Left hindlimb (tissue), 1 donor: ENCODE measurements at places on chromosomes 2 and 18.

DNA sequence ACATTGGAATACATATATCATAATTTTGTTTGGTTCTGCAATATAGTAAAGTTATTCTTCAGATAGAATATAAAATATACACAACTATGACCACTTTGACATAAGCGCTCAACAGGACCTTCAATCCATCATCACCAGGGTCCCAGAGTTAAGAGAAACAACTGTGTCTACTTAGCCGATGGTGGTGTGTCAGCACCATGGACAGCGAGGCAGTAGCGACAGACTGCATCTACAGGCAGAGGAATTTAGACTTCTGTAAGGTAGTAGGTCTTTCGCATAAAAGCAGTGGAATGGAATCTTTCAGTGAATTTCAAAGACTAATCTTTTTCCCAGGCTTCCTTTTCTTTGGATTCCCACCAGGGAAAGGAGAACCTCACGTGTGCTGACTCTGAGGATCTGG is 20.5 kb upstream of the LRPPRC start:
- peak; percentile 67 for DNase-seq

DNA sequence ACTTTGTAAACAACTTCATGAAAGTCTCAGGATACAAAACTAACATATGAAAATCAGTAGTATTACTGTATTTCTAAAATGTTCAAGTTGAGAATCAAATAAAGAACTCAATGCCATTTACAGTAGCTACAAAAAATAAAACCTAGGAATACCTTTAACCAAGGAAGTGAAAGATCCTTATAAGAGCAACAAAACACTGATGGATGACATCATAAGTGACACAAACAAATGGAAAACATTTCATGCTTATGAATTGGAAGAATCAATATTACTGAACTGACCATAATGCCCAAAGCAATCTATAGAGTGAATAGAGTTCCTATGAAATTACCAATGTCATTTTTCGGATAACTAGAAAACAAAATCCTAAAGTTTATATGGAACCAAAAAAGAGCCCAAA is 1038.1 kb downstream of the SUCLG1 start:
- no peak for DNase-seq

DNA sequence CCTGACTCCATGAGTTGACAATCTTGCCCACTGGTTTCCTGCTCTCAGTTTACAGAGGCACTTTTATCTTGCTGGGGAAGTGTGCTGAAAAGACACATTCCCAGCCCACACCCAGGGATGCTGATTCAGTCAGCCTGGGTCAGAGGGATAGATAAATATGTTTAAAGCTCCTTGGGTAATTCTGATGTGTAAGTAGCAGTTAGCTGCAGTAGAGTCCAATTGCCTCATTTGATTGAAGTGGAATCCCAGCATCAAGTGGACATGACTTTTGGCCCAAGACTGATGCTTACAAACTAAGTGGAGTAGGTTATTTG is 29.4 kb downstream of the PSD4 start:
- no peak for DNase-seq

- DNase-seq = peak; percentile 89
Observed at GRCh38 chr2:70104231-70105111, 17.2 kb downstream of the PCBP1 start.

- no peak for DNase-seq
Observed at GRCh38 chr2:210955591-210955990, 399.2 kb downstream of the CPS1 start.

- DNase-seq = peak; percentile 73
Observed at GRCh38 chr2:9739531-9739964, 103.7 kb upstream of the TAF1B start.

GRCh38 chr2:62554440-62554839 is 48.4 kb upstream of the TMEM17 start:
- no peak for DNase-seq
